Activated T-cell treated with anti-CD3 and anti-CD28 coated beads for 4 hours (primary cell): ENCODE measurements at places on chromosomes 12 and 14.

DNA sequence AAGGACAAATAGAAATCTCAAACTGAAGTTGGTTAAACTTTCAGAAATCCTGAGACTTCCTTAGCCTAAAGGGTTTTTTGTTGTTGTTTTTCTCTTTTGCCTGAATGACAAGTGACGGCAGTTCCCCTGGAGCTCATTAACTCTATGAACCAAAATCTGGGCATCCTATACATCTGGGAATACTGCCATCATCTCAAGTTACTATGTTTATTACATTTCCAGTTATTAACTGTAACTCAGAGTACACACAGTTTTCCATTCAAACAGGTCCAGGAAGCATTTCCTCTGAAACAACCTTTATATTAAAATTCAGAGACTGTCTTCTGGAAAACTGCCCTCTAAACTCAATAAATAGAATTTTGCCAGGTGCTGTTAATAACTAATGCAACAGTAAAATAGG lies 55.6 kb upstream of the CDKL1 start:
- no peak for DNase-seq

DNA sequence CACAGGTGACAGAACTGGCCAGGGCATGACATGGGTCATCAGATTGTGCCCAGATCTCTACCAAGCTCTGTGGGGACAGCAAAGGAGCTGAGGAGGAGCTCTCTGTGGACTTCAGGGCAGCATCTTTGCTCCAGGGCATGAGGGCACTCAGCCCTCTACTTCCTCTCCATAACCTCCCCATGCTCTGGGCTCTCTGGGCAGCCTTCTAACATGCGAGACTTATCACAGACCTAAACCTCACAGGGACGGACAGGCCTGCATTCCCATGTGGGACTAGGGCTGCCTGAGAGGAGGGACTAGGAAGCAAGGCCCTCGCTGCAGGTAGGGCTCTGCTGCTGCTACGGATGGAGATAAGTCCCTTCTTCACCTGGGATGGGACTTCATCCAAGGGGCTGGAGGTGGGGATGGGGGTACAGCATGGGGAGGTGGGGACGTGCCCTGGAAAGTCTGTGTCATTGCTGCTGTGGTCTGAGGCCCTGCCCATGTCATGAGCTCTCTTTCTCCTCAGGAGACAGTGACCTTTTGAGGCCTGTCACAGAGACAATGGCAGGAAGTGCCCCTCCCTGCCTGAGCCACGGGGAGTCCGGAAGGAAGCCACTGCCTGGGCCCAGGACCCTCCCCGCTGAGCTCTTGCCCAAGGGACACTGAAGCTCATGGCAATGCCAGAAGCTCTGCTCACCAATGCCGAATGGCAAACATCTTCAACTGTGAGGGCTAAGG lies 44.1 kb downstream of the PITPNM2 start:
- DNase-seq, result peak; percentile 35

DNA sequence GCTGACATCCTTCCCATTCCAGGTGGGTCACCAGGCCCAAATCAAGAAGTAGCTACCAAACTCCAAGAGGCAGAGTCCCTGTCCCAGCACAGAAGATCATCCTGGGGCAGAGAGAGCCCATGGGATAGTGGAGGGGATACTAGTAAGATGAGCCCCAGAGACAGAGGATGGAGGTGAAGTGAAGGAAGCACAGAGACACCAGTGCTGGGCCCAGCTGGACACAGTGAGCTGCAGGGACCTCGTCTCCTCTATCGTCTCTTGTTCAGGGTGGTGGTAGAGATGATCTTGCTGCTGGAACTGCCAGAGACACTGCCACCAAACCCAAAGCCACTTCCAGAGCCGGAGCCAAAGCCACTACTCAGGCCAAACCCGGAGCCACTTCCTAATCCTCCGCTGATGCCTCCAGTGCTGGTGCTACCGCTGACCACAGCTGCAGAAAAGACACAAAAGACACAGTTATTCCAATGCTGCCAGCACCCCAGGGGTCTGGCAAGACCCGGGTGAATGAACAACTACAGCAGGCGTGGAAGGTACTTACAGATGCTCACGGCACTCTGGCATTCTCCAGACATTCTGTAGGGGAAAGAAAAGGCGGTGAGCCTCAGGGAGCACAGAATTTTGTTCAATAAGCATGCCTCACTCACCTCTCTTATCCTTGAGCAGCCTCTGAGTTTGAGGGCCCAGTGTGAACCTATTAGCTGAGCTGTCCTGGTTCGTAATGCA lies 6.9 kb downstream of the KRT4 start:
- no peak for DNase-seq

GRCh38 chr12:7146228-7146627 lies 16.1 kb downstream of the CLSTN3 start:
- no peak for DNase-seq

- DNase-seq, result no peak
These were observed 1.1 kb downstream of the RPS26 start for GRCh38 chr12:56042843-56043242.

- no peak for DNase-seq
These were observed 16.8 kb downstream of the ERO1A start for GRCh38 chr14:52678591-52678990.

- DNase-seq, result no peak
These were observed 76.5 kb downstream of the TRMT5 start for GRCh38 chr14:60904381-60904780.

DNA sequence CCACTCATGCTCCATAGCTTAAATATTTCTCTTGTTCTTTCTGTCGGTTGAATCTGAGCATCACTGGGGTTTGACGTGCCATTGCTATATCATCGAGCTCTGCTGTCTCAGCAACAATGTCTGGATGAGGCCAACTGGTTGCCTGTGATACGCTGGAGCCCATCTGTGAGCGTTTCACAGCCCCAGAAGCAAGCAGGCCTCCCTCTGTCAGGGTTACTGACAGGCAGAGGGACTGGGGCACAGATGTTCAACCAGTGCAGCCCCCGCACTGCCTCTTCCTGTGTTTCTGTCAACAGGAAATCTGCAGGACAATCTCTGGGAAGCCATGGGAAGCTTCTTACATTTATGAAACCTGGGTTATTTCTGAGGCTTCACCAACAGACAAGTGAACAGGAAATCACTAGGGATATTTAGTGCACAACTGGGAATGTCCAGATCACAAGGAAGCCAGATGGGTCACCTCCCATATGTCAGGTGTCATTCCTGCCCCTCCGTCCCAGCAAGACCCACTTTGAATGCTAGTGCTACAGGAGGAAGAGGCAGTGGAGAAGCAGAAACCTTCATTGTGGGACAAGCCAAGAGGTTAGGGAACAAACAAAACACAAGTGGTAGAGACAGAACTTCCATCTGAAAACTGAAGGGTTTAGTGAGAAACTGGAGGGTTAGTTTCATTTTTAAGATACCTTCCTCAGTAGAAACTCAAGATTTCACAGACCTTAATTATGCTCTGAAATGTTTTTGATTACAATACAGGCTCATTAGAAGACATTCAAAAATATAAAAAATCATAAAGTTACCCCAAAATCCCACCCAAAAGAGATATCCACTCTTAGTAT lies 24.1 kb downstream of the DMAC2L start:
- no peak for DNase-seq

- DNase-seq, result peak; percentile 46
These were observed 613 bp downstream of the SRSF9 start for GRCh38 chr12:120468821-120469449.

DNA sequence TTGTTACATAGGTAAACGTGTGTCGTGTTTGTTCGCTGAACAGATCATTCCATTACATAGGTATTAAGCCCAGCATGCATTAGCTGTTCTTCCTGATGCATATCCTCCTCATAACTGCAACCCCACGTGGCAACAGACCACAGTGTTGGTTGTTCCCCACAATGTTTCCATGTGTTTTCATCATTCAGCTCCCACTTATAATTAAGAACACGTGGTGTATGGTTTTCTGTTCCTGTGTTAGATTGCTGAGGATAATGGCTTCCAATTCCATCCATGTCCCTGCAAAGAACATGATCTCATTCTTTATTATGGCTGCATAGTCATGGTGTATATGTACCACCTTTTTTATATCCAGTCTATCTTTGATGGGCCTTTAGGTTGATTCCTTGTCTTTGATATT lies 1071.1 kb downstream of the SLC16A7 start:
- no peak for DNase-seq

GRCh38 chr14:73953731-73954130 lies 3.6 kb downstream of the COQ6 start:
- no peak for DNase-seq

DNA sequence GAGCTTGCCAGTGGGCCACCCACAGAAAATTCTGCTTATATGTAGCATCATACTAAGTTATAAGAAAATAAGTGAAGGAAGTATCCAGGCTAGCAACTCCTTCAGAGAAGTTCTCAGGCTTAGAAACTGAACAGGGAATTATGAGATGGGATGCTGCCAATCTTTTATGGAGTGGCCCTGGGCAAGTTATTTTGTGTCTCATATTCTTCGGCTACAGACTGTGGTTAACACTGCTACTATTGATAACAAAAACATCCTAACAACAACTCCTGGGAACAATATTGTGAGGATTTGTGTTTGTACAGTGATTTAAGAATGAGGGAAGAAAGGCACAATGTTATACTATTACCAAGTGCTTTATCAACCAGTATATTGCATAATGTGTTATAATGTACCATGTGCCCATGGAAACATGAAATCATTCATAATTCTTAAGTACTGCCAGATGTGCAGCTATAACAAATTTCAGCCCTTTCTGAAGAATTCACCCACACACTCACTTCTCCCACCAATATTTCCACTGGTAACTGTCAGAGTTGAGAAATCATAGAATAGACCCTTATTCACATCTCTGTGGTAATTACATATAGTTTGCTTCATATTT lies 113.3 kb upstream of the SOX5 start:
- DNase-seq, result no peak

- DNase-seq, result no peak
These were observed 269.9 kb upstream of the SFSWAP start for GRCh38 chr12:131441060-131441396.

DNA sequence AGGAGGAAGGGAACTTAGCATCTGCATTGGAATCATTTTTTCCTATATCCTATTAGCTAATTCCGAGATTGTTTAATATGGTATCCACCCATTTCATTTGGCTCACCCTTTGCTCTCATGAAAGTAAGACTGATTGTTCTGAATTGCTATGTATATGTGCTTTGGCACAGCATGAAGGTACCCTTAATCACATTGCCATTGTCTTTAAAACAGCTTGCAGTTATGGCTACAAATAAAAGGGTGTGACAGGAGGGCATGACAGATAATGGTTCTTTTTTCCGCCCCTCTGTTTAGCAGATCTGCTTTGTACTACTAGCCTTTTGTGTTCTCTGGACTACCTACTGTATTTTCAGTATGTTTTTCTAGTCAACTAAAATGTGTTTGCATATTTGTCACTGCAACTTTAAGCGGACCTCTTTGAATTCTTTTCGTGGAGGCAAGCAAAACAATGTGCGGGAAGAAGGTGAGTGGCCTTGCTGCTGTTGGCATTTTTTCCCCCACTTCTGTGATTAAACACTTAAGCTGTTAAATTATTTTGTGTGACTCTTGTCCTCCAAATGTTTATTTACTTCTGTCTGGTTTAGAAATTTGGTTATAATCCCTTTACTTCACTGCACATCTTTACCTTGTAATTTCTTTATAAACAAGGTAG lies 35.8 kb downstream of the FBXO34 start:
- DNase-seq, result no peak

GRCh38 chr14:102901633-102902032 lies 20.8 kb upstream of the AMN start:
- no peak for DNase-seq

DNA sequence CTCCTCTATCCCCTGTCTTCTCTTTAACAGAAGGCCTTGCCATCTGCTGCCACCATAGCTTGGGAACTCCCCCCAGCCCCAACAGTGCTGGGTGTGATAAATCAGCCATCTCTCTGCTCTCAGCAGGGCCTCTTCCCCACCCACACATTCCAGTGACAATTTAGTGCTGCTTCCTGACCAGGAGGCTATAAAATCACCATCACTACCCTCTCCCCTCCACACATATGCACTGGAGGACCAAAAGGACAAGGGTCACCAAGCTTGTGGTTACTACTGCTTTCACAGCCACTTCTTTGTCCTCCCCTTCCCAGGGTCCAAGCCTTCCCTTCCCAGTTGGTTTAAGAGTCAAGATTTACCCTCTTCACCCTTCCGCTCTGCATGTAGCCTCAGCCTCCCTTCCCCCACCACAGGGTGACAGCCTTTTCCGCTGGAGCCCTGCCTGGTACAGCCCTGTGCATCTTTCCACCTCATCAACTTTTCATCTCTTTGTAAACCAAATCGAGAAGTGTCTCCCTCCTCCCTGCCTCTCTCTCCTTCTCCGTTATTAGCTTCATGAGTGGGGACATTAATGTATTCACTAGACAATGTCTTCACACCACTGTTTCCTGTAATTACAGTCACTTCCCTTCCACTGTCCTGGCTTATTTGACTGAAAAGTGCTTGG lies 9.4 kb downstream of the PSMB5 start:
- DNase-seq, result no peak

- no peak for DNase-seq
These were observed 739 bp upstream of the SPATA7 start for GRCh38 chr14:88384718-88385117.

DNA sequence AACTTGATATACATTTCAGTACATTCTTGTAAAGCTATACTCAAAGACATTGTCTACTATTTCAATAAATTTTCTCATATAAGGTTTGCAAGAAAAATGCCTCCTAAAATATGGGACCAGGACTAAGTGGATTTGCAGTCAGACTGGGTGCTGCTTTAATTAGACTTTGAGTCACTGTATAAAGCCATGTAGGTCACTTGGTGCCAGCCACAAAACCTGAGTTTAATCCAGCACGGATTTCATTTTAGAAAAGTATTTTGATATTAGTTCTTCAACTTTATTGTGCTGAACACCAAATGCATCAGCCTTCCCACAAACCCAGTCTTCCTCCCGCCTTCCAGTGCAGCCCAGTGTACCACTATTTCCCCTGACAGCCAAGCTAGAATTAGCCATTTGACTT lies 9.9 kb upstream of the NID2 start:
- no peak for DNase-seq

DNA sequence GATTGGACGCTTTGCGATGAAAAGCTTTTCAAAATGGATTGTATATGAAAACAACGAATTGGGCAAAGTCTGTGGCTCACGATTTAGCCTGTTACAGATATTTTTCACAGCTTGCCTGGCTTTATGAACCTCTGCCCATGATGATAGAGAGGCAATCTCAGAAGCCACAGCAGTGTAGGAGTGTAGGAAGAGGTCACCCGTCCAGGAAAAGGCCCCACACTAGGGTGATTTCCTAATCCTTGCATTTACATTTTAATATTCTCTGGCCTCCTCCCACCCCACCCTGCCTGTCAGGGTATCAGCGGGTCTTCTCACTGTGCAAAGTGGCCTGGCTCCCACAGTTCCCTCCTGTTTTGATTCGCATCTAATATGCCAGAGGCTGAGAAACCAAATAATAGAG lies 81.8 kb upstream of the FOXN3 start:
- no peak for DNase-seq

DNA sequence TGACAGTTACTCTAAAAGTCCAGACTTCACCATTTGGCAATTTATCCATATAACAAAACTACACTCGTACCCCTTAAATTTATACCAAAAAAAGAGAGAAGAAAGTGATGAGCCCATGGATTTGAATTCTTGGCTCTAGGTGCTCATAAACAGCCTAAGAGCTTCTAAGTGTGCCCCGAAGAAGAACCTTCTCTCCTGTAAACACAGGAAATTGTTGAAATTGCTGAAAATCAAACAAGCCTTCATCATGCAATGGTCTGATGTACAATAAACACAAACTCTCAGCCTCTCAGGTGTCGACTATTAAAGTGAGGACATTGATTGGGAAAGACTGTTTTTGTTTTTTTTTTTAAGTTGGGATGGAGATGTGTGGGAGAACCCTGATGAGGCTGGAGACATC lies 21.8 kb downstream of the PDE6H start:
- no peak for DNase-seq
